ENCODE measurements at places on chromosomes 16 and 17.

GRCh38 chr17:37170881-37171425 lies 204.8 kb upstream of the C17orf78 start:
- no peak for DNase-seq

GRCh38 chr16:49526860-49527365 lies 153.3 kb downstream of the C16orf78 start:
- no peak for DNase-seq

- DNase-seq: no peak
These were observed 287.6 kb upstream of the CDH11 start for GRCh38 chr16:65409510-65409909.

DNA sequence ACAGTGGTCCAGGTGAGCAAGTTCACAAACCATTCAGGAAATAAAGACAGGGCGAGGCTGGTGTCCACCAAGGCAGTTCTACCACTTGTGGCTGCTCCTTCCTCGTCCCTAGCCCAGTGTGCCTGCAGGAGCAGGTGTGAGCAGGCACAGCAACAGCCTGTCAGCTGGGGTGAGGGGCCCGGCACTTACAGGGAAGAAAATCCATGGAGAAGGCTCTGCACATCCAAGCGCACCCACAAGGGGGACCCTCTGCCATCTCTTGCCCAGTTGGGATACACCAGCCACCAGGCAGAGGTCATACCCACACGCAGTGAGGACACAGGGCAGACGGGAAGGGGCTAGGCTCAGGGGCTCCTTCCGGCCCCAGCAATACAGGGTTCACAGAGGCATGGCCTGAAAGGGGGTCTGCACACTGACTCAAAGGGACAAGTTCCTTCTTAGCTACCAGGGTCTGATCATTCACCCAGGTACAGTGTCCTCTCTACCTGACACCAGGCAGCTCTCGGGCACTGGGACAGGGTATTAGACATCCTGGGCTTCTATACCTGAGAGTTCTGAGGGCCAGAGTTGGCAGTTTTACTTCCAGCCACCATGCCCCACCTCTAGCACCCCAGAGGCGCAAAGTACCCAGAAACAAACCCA lies 27.0 kb downstream of the CDIP1 start:
- peak; percentile 33 for DNase-seq

- no peak for DNase-seq
These were observed 5.3 kb upstream of the ADAT1 start for GRCh38 chr16:75628351-75628750.

GRCh38 chr16:57544124-57544653 lies 1.7 kb downstream of the ADGRG5 start:
- DNase-seq: peak; percentile 53

GRCh38 chr16:49857423-49858181 lies 1.7 kb upstream of the ZNF423 start:
- DNase-seq: peak; percentile 14

DNA sequence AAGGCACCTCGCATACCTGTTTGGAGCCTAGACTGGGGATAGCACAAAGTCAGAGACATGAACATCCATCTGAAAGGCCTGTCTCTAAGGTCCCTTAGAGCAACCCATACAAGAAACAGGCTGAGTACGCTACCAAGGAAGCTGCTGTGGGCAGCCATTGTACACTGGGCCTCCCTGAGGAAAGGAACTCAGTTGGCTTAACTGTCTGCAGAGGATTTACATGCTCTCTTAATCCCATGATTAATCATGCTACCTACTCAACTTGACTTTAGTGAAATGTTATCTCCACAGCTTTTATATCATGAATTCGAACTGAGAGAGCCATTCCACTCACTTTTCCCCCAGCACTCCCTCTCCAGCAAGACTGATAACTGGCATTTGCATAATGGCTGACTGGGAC lies 26.0 kb downstream of the PHLPP2 start:
- no peak for DNase-seq

- DNase-seq: peak; percentile 5
These were observed 12.8 kb upstream of the CLEC18C start for GRCh38 chr16:70160821-70161220.

DNA sequence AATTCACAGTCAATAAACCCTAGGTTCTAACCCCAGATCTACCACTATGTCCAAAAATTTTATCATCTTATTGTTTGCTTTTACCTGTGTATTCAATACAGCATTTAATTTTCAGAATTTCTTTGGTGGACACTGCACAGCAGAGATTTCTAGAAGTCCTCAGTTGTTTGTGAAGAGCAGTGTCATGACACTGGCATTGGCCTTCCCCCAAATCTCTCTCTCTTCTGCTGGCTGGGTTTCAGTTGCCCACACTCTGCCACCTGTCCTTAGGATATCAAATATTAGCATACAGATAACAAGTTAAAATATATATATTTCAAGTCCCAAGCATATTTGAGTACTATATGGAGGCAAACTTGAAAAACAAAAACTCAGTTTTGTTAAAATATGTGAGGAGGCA lies 2.0 kb upstream of the THUMPD1 start:
- DNase-seq: no peak

DNA sequence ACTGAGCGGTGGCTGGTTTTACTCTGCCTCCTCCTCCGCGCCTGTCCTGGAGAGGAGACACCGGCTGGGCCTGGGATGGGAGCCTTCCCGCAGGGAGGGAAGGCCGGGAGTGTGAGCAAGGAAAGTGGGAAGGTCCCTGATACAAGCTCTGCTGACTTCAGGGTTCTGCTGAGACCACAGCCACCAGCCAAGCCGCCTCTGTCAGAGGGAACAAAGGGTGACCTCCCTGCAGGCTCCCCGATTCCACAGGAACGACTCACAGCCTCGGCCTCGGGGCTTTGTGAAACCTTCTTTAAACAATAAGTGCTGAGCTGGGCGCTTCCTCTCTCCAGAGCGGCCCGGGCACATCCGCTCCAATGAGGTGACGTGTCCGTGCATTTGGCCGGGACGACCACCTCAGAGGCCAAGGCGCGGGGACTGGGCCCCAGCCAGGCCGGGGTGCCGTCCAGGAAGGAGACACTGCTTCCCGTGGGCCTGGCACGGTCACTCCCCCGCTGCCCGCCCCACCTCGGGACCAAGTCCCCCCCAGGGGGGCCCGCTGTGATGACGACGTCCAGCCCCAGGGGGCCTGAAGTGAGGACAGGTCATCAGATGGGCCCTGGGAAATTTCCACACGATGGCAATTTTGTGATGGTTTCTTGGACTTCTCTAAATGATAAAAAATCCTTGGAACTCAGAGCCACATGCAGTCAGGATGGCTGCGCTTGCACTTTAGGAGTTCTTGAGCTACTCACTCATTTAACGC lies 11.8 kb upstream of the CIBAR2 start:
- no peak for DNase-seq

DNA sequence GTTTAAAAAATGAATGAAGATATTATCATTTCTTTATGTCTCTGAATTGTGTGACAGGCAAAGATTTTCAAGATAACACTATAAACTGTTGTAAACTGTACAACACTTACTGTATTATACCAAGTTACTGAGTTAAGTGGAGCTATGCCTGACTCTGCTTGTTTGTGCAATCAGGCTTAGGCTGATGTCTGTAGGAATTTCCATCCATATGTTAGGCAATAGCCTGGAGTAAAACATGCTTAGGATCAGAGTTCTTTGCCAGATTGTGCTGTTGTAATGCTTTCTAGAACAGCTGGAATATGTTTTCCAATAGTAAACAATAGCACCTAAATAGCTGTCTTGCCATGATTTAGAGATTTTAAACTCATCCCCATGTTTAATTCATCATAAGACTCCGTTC lies 1496.7 kb downstream of the CDH11 start:
- no peak for DNase-seq

- no peak for DNase-seq
These were observed 34.2 kb upstream of the CRHR1 start for GRCh38 chr17:45749831-45750335.

DNA sequence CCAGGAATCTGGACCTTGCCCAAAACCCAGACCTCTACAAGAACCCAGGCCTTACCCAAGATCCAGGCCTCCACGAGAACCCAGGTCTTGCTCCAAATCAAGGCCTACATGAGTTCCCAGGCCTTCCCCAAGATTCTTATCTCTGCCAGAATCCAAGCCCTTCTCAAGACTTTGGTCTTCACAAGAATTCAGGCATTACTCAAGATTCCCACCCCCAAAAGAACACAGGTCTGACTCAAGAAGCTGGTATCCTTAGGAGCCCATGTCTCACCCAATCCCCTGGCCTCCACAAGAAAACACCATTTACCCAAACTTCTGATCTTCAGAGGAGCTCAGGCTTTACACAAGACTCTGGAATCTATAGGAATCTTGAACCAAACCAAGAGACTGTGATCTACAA lies 2.6 kb downstream of the SPEM3 start:
- no peak for DNase-seq

DNA sequence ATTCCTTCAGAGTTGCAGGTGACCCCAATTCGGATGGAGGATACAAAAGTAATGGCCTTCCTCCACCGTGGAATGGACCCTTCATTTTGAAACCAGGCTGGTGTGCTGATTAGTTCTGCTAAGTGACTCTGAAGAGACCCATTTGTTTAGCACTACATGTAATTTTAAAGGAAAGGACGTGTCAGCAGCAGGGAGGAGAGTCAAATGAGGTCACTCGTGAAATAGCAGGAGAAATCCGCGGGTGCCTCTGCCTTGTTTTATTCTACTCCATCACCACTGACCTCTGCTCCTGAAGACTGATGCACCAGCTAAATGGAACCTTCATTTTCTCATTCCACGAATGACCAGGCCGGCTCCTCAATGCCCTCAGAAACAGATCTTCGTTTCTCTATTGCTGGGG lies 589.2 kb downstream of the CDH11 start:
- DNase-seq: no peak

- no peak for DNase-seq
These were observed 65.8 kb downstream of the SNX11 start for GRCh38 chr17:48173191-48173984.

DNA sequence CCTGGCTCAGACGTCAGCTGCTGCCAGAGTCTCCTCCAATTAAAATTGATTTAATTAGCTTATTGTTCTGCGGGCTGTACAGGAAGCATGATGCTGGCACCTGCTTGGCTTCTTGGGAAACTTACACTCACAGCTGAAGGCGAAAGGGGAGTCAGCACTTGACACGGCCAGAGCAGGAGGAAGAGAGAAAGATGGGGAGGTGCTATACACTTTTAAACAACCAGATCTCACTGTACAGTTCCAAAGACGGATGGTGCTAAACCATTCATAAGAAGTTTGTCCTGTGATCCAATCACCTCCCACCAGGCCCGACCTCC lies 1.4 kb upstream of the PRDM7 start:
- no peak for DNase-seq

- no peak for DNase-seq
These were observed 85.1 kb downstream of the PRKCB start for GRCh38 chr16:23920899-23921298.

DNA sequence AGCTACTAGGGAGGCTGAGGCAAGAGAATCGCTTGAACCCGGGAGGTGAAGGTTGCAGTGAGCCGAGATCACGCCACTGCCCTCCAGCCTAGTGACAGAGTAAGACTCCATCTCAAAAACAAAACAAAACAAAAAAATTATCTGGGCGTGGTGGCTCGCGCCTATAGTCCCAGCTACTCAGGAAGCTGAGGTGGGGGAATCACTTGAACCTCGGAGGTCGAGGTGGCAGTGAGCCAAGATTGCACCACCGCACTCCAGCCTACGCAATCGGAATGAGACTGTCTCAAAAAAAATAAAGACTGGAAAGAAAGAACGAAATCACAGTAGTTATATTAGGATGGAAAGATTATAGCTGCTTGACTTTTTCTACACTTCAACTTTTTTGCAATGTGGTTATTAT lies 18.9 kb downstream of the COG1 start:
- no peak for DNase-seq

GRCh38 chr17:57634713-57635465 lies 110.2 kb downstream of the CCDC182 start:
- no peak for DNase-seq

GRCh38 chr16:11706180-11706742 lies 36.4 kb downstream of the TXNDC11 start:
- no peak for DNase-seq

DNA sequence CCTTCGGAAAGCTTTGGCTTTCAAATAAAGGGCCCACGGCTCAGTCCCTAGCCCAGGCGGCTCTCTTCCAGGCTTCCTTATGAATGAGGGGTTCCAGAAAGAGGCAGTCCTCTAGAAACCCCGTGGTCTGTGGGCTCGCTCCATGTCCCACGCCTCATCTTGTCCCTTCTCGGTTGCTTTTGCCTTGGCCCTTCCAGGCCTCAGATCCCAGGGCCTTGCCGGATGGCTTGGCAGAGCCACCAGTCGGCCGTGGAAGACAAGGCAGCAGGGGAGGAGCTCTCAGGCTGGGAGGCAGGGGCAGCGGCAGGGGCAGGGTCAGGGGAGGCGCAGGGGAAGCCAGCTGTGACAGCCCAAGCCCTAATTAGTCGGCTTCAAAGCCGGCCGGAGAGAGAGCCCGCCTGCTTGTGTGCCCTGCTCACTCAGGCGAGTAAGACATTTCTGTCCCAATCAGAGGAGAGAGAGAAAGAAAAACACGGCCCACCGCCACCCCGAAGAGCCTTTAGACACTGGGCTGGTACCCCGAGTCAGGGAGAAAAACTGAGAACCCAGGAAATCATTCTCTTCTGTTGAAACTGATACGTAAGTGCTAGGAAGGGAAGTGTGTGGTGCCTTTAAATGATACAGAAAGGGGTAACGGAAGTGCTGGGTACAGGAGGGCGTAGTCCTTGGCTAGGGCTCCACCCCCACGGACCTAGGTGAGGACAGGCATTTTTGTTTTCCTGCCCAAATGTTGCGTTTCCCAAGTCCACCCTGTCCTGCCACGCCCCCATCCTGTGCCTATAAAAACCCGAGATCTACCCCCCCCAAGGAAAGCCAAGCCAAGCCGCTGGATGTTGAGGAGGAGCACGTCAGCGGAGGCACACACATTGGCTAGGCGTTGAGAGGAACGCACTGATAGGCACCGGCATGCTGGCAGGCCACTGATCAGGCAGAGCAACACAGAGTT lies 27.8 kb upstream of the MEIOC start:
- no peak for DNase-seq

DNA sequence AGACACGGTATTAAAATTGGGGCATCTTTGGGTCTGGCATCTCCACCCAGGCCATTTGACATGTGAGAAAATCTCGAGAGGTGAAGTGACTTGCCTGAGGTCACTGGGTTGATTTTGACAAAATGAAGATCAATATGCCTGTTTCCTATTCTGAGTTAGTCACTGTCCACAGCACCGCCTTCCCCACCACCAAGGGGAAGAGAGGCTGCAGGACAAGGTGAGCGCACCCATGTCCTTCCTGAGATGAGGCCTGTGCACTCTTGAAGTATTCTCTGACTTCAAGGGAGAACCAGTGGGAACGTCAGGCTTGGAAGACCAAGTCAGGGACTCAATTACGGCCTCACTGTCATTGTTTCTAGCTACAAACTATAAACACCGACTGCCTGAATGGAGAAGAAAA lies 49.9 kb upstream of the WSB1 start:
- DNase-seq: no peak

Data from DND-41 (cell line).